Osteoblast (primary cell): ENCODE measurements at places on chromosomes 1 and 21. TPM values are rescaled to one million over a fixed set of nuclear protein-coding genes. Genes with fewer than 3 reads are reported as not detected.
A peak's percentile ranks its signal among the peaks of the same experiment; 100 is the strongest.

- H3K4me1 ChIP-seq: no peaks in the 10 kb centered on the region
- H3K27me3 ChIP-seq: no peaks in the 10 kb centered on the region
- DNase-seq: no peak
- no peak overlapping the region for H3K4me3 ChIP-seq
- no peaks in the 10 kb centered on the region for H3K36me3 ChIP-seq
Measured at GRCh38 chr1:13500806-13501205, 13.0 kb downstream of the LRRC38 start.

GRCh38 chr1:55735106-55735505, 519.9 kb upstream of the USP24 start:
- H3K4me3 ChIP-seq: no peak overlapping the region
- peaks cover 8% of the 10 kb centered on the region for H3K4me1 ChIP-seq
- H3K36me3 ChIP-seq: no peaks in the 10 kb centered on the region
- peak; percentile 25 for DNase-seq
- no peak overlapping the region for H3K27ac ChIP-seq

DNA sequence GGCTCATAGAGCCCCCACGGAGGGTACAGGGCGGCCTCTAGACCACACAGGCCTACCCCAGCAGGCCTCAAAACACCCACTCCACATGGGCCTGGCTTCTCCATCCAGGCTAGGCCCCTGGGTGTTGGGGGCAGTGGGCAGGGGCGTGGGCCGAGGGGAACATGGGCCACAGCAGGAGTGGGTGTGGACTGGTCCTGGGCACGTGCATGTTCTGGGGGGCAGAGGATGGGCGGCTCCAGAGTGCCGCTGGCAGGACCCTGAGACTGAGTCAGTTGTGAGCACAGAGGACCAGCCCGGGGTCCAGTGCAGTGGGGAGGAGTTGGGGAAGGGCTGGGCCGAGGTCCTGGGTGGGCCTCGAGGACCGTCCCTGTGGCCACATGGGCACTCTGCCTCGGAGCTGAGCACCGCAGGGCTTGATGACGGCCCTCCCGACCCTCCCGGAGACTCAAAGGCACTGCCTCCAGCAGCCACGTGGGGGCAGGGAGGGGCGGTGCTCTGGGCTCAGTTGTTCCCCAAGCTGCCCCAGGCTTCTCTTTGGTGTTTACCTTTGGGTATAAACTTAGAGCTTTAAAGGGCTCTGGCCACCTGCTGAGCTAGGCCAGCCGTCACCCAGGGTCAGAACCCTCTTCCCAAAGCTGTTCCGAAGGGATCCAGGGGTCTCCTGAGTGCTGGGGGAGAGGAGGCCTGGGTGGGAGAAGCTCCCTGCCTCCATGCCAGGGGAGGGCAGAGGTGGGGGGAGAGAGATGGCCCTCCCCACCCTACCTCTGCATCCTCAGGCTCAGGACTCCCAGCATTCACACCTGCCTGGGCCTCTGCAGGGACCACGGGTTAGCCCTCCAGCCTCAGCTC, 79.9 kb downstream of the MORN1 start:
- H3K36me3 ChIP-seq: peaks cover 29% of the 10 kb centered on the region
- peak overlapping the region; percentile 51 for H3K27ac ChIP-seq
- H3K27me3 ChIP-seq: no peaks in the 10 kb centered on the region
- DNase-seq: peak; percentile 99
- no peak overlapping the region for H3K4me3 ChIP-seq
- peaks cover 13% of the 10 kb centered on the region for H3K4me1 ChIP-seq

SIK1 gene
- total RNA-seq: 3.2 and 3.3 TPM in 2 replicates

IL23R gene
- total RNA-seq: not detected in 2 replicates

DNA sequence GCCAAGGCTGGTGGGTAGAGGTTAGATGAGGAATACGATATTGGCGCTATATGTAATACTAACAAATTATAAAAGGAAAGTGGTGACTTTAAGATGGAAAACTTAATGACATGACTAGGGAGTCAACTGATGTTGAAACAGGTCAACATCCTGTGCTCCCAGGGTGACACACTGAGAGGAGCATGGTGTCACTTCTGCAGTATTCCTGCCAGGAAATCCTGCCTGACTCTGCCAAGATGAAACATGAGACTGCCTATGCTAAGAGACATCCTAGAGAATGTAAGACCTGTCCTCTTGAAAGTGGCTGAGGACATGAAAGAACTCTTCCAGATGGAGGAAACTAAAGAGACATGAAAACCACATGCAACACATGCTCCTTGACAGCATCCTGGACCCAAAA, 65.0 kb upstream of the KCND3 start:
- no peak overlapping the region for H3K27ac ChIP-seq
- H3K36me3 ChIP-seq: no peaks in the 10 kb centered on the region
- H3K4me3 ChIP-seq: no peak overlapping the region
- H3K4me1 ChIP-seq: no peaks in the 10 kb centered on the region

- no peaks in the 10 kb centered on the region for H3K36me3 ChIP-seq
- no peak overlapping the region for H3K4me3 ChIP-seq
- H3K27ac ChIP-seq: no peak overlapping the region
- H3K4me1 ChIP-seq: peaks cover 9% of the 10 kb centered on the region
- H3K27me3 ChIP-seq: no peaks in the 10 kb centered on the region
- no peak for DNase-seq
Measured at GRCh38 chr1:64691626-64692025, 53.2 kb upstream of the RAVER2 start.
